ENCODE measurements at places on chromosomes 2 and 18. TPM values are rescaled to one million over a fixed set of nuclear protein-coding genes. Genes with fewer than 3 reads are reported as not detected.

DNA sequence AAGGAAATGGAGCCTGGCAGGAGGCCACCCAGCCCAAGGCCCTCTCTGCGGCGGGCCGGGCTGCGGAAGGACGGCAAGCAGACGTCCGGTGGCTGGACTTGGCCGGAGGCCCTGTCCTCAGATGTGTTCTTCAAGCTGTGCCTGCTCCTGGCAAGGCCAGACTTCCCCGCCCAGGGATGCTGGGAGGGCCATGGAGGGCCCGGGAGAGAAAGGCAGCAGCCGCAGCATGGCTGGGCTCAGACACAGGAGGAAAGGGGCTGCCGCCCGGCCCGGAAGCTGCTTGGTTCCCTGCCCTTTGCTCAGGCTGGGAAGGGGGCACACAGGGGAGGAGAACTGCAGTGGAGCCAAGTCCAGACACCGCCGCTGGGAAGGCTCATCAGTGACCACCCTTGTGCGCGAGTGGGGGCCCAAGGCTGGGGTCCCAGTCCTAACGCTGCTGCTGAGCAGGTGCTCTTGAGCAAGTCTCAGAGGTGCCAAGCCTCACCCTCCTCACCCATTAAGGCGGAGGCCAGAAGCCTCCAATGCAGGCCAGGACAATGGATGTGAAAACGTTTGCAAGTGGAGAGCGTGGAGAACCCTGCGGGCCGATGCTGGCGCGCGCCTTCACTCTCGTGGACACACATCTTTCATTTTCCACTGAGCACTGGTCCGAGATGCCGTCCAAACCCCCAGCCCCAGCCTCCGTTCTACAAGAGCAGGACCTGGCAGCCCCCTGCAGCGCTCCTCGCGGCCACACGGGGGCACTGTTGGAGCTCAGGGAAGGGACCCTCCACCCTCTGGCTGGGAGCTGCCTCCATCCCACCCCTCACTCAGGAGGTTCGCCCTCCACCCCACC lies 7.9 kb downstream of the CROCC2 start:
- no peak for DNase-seq

GRCh38 chr18:59783138-59783537 lies 85.9 kb upstream of the CCBE1 start:
- no peak for DNase-seq

Gene SP140L
- 6.1 TPM for total RNA-seq

Gene LYG2
- not detected for total RNA-seq

Data from left lobe of liver (tissue), 2 donors.